H9 (cell line): ENCODE measurements at places on chromosomes 4 and X. TPM values are rescaled to one million over a fixed set of nuclear protein-coding genes. Genes with fewer than 3 reads are reported as not detected.
A peak's percentile ranks its signal among the peaks of the same experiment; 100 is the strongest.

- H3K4me1 ChIP-seq: no peaks in the 10 kb centered on the region
- H3K27ac ChIP-seq: no peak overlapping the region
- no peak for DNase-seq
- H3K36me3 ChIP-seq: no peaks in the 10 kb centered on the region
These were observed 28.6 kb downstream of the OCIAD2 start for GRCh38 chr4:48877827-48878535.

GRCh38 chr4:139635966-139636365, 29.7 kb upstream of the MGST2 start:
- H3K4me3 ChIP-seq: no peak overlapping the region
- no peaks in the 10 kb centered on the region for H3K4me1 ChIP-seq
- H3K36me3 ChIP-seq: peaks cover 11% of the 10 kb centered on the region
- no peak overlapping the region for H3K27ac ChIP-seq
- peaks cover 5% of the 10 kb centered on the region; the same call in 1 of the 2 replicates for H3K27me3 ChIP-seq

DNA sequence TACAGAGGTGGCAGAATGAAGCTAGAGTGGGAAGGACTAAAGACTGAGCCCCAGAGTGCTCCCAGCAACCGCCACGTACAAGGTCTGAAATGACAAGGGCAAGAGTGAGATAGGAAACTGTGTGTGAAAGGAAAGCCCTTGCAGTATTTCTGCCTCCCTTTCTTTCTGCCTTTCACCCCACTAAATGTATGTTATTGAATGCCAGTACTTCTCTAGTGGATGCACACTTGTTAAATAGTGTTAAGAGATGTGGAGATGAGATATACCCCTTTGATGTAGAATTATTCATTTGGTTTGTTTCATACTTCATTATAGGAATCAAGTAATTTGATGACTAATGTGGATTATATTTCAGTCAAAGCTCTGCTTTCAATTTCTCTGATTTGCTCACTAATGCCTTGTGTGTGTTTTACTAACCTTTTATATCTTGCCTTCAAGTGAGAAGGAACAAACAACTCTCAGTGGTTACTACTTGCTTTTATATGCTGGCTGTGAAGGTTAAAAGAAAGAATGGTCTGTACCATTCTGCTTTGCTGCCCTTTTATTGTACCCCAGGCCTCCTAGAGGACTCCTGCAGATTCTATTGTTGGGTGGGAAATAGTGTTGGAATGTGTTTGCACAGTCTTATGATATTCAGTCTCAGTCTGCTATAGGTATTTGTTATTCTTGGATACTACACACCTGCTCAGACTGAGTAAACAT, 8.0 kb upstream of the ANXA3 start:
- H3K4me3 ChIP-seq: no peak overlapping the region
- no peak overlapping the region for H3K27ac ChIP-seq
- peaks cover 19% of the 10 kb centered on the region for H3K36me3 ChIP-seq
- H3K27me3 ChIP-seq: no peaks in the 10 kb centered on the region
- DNase-seq: no peak

- H3K4me3 ChIP-seq: no peak overlapping the region
- DNase-seq: no peak
- H3K4me1 ChIP-seq: 0 out of 2 replicates have a peak, but pooled peaks cover 2% of the 10 kb centered on the region
- no peaks in the 10 kb centered on the region for H3K27me3 ChIP-seq
These were observed 212.1 kb upstream of the GALNTL6 start for GRCh38 chr4:171601091-171601490.

The PAGE5 gene
- total RNA-seq: not detected in 2 replicates

The ATP2B3 gene
- total RNA-seq: 0.35 TPM in 2 replicates

The CNOT6L gene
- total RNA-seq: 14.5 and 15.9 TPM in 2 replicates

The IDH3G gene
- 43.2 and 47.1 TPM in 2 replicates for total RNA-seq

DNA sequence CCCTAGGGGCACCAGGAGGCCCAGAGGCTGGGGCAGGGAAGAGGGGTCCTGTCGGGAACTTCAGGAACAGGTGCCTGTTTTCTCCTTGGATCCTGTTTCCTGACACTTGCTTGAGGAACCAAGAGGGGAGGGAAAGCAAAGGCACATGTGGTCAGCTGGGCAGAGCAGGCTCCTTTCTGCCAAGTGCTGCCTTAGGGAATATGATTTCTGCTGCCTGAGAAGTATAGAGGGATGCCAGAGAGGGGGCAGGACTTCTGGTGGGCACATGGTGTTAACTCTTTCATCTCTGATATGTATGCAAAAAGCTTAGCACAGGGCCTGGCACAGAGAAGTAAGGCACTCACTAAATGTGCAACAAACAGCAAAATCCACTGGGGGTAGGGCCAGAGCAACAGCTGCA, 51.2 kb upstream of the PJA1 start:
- no peaks in the 10 kb centered on the region; the same call in 1 of the 2 replicates for H3K36me3 ChIP-seq
- H3K4me1 ChIP-seq: no peaks in the 10 kb centered on the region
- H3K27me3 ChIP-seq: no peaks in the 10 kb centered on the region; the same call in 1 of the 2 replicates
- H3K4me3 ChIP-seq: no peak overlapping the region

- H3K4me1 ChIP-seq: no peaks in the 10 kb centered on the region
- H3K4me3 ChIP-seq: no peak overlapping the region
- H3K27ac ChIP-seq: no peak overlapping the region
- H3K27me3 ChIP-seq: no peaks in the 10 kb centered on the region
- H3K36me3 ChIP-seq: peaks cover 6% of the 10 kb centered on the region
- DNase-seq: no peak
These were observed 240.4 kb upstream of the PSAPL1 start for GRCh38 chr4:7675136-7675535.

GRCh38 chrX:56066016-56066415, 166.1 kb upstream of the KLF8 start:
- no peak overlapping the region for H3K4me3 ChIP-seq
- peaks cover 14% of the 10 kb centered on the region for H3K36me3 ChIP-seq
- H3K27ac ChIP-seq: no peak overlapping the region
- H3K27me3 ChIP-seq: no peaks in the 10 kb centered on the region
- H3K4me1 ChIP-seq: no peaks in the 10 kb centered on the region

- DNase-seq: no peak
- H3K27me3 ChIP-seq: peaks cover 72% of the 10 kb centered on the region
- H3K27ac ChIP-seq: no peak overlapping the region
- H3K4me1 ChIP-seq: peaks cover 9% of the 10 kb centered on the region
- H3K4me3 ChIP-seq: peak overlapping the region; percentile 77
These were observed 7.3 kb upstream of the GSX2 start for GRCh38 chr4:54092405-54093323.
